Stimulated activated CD8-positive, alpha-beta memory T cell treated with anti-CD3 and anti-CD28 coated beads, Interleukin-4, amount 100 ng/mL, for 1 hour (primary cell): ENCODE measurements at places on chromosomes 2 and 18.

GRCh38 chr2:54677476-54678265 is 45.8 kb upstream of the EML6 start:
- DNase-seq: no peak

DNA sequence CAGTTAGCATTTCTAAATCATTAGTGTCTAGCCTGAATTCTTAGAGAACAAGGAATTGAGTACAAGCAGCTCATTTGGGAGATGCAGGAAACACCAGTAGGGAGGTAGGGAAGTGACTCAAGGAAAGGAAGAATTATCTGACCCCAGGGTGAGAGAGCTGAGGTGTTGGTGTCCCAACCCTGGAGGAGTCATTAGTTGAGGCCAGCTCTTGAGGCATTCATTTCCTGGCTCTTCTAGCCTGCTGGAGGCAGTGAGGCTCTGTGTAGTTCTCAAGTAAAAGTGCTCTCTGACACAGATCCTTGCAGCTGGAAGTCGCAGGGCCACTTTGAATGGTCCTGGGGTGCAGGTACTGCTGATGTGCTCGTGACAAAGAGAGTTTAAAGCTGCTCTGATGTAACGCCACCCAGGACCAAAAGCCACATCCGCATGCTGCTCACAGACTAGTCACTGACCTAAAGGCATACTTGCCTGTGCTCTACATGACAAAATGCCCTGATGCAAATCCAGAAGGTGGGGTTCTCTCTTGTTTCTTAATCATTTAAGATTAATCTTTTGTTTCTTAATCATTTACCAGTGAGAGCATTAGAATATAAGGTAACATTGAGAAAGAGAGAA is 299.5 kb upstream of the LYPD1 start:
- DNase-seq: no peak

DNA sequence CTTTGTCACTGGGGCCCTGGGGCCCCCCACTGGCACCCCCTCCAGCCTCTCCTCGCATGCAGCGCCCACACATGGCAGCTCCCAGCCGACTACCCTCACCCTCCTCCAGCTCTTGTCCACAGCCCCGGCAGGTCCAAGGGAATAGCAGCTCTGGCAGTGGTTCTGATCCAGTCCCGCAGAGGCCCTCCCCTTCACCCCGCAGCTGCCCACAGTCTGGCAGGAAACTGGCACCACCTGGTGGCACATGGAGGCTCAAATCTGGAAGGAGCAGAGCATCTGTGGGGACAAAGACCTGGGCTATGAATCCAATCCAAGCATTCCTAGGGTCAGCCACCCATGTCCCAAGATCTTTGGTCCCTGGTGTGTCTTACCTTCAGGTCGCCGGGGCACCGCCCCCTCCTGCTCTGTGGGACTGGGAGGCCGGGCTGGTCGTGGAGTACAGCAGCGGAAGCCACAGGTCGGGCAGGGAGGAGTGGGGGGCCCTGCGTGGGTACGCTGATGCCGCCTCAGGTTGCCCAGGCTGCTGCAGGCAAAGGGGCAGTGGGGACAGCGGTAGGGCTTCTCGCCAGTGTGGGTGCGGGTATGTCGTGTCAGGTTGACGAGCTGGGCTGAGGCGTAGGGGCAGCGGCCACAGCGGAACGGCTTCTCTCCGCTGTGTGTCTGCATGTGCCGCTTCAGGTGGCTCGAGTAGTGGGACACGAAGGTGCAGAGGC is 2.3 kb downstream of the ZNF513 start:
- no peak for DNase-seq

GRCh38 chr2:118841828-118842461 is 5.5 kb downstream of the EN1 start:
- no peak for DNase-seq
